Suppressor macrophage (primary cell): ENCODE measurements at places on chromosomes 4 and X.

DNA sequence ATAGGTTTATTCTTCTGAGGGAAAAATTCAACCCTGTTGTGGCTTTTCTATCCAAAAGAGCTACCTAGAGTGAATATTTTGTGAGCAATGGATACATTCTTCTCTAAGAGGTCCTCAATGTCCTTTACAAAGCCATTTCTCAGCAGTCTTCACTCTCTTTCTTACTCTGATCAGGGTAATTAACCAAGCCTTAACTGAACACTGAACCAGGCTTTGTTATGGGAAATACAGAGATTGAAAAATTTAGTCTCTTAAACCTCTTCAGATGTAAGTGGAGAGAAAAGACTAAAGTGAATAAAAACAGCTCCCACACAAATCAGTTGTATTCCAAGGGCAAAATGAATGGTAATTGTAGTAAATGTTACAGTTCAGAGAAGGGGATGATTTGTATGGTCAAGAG, 353.5 kb downstream of the CHIC1 start:
- no peak for DNase-seq

GRCh38 chrX:15465347-15465746, 27.8 kb downstream of the PIR start:
- no peak for DNase-seq

DNA sequence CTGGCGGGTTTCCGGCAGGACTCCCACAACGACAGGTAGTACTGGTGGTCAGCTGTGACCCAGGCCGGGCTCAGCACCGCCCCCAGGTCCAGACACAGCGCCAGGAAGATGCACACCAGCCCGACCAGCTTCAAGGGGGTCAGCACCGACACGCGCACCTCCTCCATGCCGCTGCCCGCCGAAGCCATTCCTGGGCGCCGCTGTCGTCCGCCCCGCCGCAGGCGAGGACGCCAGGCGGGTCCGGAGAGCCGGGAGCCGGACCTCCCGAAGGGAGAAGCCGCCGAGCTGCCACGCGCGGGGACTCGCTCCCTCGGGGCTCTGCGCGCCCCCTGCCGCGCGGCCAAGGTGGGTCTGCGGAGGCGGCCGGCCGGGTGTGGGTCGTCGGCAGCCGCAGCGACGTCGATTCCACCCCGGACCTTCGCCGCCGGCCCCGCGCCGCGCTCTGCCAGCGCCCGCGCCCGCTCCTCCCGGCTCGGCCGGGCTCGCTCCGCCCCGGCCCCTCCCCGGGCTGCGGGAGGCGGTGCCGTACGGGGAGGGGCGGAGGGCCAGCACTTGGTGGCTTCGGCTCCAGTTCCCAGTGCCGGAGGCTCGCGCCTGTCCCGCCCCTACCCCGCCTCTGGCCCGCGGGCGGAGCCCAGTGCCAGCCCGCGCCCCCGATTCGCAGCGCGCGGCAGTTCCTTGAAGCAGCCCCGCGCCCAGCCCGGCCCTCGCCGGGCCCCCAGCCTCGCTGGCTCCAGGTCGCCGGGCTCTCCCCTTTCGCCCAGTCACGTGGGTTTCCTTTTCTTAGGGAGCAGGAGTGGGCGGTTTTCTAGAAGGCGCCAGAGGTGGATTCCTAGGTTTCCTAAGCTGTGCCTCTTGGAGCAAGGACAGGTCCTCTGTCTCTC, at the start of gene TMEM47:
Gene TMEM47, minus strand, starts transcription at position 444 of the 884 bp plus-strand sequence. Its CDS starts 256 bp downstream, at position 188.
- peak; percentile 33 for DNase-seq

DNA sequence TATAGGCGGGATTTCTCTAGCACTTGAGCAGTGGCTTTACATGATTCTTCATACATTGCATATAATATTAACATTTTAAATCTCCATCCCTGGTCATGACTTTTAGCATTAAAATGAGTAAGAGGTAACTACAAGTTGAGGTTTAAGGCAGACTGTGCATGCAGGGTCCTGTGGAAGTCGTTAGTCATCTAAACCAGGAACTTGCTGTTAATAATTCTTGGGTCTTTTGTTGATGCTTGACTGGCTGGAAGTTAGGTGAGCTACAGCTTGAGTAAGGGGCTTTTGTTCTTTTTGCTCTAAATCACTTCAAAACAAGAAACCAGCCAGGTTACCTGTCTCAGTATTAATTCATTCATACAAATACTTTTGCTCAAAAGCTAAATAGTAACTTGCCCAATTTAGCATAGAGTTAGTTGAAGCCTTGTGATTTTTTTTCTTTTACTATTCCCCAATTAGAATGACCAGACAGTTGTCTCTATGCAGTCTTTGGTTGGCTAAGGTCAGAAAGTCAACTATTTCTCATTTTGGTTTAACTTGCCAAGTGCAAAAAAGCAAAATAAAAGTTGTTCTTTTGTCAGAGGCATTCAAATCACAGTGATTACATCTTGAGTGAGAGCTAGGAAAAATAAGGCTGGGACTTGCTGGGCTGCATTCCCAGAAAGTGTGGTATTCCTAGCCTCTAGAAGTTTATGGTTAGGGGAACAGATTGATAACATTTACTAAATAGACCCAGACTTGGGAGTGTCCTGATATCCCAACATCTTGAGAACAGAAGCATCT, 516.9 kb downstream of the PDHA2 start:
- no peak for DNase-seq

- peak; percentile 31 for DNase-seq
Observed at GRCh38 chrX:123822965-123823364, 36.9 kb upstream of the XIAP start.

- DNase-seq = no peak
Observed at GRCh38 chr4:16676230-16676770, 222.1 kb downstream of the LDB2 start.

- no peak for DNase-seq
Observed at GRCh38 chrX:26100421-26100920, 37.7 kb upstream of the MAGEB18 start.

DNA sequence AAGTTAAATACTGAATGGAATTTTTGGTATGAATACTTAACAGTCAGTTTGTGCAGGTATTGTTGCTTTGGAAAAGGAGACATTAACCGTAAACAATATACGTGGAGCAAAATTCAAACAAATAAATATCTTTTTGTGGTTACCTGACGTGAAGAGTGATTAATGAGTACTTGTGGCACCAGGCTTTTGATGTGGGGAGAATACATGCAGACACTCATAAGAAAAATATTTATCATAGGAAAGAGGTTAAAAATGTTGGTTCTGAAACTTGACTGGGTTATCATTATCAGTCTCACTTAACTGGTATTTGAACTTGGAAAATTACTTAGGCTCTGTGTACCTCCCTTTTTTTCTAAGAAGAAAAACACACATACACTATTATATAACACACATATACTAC, 136.4 kb upstream of the NDST4 start:
- DNase-seq = no peak

DNA sequence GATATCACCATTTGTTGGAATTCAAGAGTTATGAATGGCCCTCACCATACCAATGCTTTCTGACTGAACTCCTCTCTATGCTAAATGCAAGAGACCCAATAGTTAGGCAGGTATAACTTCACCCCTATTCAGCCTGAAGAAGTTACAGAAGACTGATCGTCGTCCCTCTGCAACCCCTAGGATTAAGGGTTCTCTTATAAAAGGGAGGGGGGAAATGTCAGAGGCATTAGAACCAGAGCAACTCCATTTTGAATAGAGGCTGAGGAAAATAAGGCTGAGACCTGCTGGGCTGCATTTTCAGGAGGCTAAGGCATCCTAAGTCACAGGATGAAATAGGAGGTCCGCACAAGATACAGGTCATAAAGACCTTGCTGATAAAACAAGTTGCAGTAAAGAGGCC, 494.3 kb downstream of the SPRY1 start:
- no peak for DNase-seq

DNA sequence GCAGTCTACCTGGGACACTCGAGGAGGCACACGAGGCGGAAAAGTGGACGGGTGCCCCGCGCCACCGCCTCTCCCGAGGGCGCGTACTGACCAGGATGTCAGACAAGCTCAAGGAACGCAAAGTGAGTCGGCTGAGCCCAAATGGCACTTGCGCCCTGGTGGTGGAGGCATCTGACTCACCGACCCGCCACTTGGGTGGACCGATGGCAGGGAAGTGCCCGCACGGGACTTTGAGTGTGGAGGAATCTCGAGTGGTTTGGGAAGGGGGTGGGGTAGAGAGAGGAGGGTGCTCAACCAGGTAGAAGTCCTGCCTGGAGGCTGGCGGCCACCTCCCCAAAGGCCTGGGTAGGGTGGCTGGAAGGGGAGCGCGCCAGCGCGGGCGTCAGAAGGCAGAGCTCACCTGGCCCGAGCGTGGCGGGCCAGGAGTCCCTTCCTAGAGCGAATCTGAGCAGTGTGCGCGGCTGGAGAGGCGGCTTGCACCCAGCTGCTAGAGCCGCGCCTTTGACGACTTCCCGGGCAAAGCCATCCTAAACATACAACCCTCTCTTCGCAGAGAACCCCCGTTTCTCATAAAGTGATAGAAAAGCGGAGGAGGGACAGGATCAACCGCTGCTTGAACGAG, 655 bp downstream of the HELT start:
- no peak for DNase-seq

GRCh38 chrX:104695593-104695992, 129.6 kb downstream of the IL1RAPL2 start:
- no peak for DNase-seq

GRCh38 chrX:17361620-17362019, 13.4 kb upstream of the NHS start:
- peak; percentile 23 for DNase-seq

DNA sequence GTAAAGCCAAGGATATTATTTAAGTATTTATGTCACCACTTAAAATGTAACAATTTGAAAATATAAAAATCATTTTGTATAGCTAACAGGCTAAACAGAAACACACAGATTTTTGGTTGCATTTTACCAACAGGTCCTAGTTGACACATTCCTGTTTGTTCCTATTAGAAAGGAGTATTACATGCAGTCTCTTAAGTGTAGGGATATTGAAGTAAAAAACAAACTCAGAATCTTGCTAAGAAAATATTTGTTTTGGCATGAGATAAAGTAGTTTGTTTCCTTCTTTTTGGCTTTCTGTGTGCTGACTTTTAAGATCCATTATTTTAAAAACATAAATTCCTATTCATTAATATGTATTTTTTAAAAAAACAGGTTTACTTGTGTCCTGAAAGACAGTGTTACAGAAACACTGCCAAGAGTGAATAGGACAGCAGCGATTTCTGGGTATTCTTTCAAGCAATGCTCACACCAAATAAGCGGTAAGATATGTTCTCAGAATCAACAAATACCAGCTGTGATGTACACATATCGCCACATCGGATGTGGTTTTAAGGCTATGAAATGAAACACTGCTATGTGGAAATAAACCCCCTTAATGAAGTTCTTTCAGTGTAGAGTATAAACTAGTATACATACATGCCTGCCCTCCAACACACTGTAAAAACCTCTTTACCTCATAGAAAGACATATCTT, 6.9 kb downstream of the F11 start:
- DNase-seq = no peak

GRCh38 chrX:71178908-71179307, 34.3 kb downstream of the NLGN3 start:
- peak; percentile 67 for DNase-seq

GRCh38 chr4:1496116-1496642, 89.9 kb upstream of the NKX1-1 start:
- no peak for DNase-seq

- no peak for DNase-seq
Observed at GRCh38 chr4:122854447-122855352, 28.1 kb downstream of the FGF2 start.

GRCh38 chr4:69920874-69921273, 10.0 kb upstream of the CSN1S1 start:
- no peak for DNase-seq

- DNase-seq = no peak
Observed at GRCh38 chr4:43146198-43146597, 253.7 kb downstream of the GRXCR1 start.

DNA sequence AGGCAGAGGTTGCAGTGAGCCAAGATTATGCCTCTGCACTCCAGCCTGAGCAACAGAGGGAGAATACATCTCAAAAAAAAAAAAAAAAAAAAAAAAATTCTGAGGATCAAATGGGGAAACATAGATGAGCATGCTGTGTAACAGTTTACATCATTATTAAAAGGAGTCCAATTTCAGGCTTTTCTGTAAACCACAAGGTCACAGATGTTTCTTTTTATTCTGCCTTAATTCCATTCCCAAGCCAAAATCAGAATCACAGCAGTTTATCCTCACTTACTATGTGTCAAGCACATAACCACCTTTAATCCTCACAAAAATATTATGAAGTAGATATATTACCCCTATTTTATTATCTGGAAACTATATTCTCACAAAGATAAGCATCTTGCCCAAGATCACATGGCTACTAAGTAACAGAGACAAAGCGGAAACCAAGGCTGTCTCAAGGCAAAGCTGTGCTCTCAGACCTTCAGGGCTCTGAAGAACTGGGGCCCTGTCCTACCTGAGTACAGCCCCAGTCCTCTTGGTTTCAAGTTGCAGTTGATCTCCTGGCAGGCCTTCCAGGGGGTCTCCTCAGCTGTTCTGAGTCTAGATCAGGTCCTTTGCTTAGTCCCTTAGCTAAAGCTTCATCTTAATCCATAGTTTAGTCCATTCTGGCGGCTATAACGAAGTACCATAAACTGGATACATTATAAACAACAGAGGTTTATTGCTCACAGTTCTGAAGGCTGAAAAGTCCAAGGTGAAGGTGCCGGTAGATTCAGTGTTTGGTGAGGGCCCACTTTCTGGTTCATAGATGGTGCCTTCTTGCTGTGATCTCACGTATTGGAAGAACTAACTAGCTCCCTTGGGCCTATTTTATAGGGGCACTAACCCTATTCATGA, 141.3 kb downstream of the PALLD start:
- no peak for DNase-seq

- DNase-seq = peak; percentile 18
Observed at GRCh38 chr4:81808011-81808672, 336.4 kb upstream of the RASGEF1B start.

DNA sequence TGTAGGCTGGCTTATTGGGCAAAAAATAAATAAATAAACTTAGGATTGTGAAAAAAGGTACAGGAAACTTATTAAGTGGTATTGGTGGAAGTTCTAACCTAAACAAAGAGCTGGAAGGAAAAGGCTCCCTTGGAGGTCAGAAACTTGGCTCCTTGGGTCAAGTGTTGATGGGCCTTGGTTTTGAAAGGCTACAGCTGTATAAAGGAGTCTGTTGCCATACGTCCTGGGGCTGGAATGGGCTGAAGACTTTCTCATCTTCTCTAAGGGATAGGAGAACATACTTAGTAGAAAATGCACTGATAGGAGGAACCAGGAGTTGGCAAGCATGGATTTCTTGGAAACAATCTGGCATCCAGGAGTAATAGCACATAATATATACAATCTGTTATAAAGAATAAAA, 56.6 kb downstream of the PDLIM5 start:
- DNase-seq = no peak

DNA sequence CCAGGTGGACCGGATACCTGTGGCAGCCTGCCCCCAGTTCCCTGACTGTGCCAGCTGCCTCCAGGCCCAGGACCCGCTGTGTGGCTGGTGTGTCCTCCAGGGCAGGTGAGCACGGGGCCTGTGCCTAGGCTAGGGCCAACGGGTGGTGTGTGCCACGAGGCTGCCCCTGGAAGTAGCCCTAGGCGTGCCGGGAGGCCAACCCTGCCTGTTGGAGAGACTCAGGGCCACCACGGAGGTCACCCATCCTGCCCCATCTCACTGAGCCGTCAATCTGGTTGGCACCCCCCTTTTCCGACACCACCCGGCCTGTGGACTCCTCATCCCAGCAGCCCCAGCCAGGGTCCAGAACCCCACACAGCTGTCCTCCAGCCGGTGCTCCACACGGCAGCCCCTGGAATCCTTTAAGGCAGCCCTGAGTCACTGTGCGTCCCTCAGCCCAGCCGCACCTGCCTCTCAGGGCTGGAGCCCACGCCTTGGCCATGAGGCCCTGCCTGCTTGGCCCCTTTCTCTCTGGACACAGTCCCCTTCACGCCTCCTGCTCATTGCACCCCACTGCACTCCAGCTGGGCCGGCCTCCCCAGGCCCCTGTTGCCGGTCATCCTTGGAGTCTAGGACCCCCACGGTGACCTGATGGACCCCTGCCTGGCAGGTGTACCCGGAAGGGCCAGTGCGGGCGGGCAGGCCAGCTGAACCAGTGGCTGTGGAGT, 5.3 kb downstream of the PLXNB3 start:
- DNase-seq = no peak
